ENCODE measurements at places on chromosomes 5 and 9. TPM values are rescaled to one million over a fixed set of nuclear protein-coding genes. Genes with fewer than 3 reads are reported as not detected.

The PCDHGB6 gene
- total RNA-seq = 0.22 TPM

The IL5 gene
- total RNA-seq = not detected

The SLC6A7 gene
- not detected for total RNA-seq

The CHSY3 gene
- not detected for total RNA-seq

The SNCAIP gene
- not detected for total RNA-seq

The ARHGEF39 gene
- total RNA-seq = not detected

DNA sequence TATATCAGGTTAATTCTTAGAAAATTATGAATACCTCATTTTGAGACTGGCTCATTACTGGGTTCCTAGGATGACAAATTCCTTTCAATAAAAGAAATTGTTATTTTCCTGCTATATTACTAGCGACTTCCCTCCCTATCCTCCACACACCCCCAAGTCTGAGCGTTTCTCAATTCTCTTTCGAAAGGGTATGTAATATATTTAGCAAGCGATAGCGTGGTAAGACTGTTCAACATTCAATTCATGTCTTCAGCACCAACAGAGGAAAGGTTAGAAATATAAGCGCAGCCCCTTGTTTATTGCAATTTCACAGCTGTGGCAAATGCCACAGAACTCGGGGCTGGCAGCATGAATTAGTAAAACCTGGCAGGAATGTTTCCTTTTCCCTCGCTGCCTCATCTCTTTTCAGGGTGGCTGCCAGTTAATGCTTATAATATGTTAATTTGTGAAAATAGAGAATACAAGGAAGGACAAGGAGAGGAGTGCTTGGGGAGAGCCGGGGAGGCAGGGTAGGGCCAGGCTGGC is 152.7 kb upstream of the TBCA start:
- no peaks in the 10 kb centered on the region for H3K36me3 ChIP-seq
- no peaks in the 10 kb centered on the region for H3K4me1 ChIP-seq
- no peak overlapping the region for H3K4me3 ChIP-seq
- peaks cover 4% of the 10 kb centered on the region for H3K27me3 ChIP-seq

DNA sequence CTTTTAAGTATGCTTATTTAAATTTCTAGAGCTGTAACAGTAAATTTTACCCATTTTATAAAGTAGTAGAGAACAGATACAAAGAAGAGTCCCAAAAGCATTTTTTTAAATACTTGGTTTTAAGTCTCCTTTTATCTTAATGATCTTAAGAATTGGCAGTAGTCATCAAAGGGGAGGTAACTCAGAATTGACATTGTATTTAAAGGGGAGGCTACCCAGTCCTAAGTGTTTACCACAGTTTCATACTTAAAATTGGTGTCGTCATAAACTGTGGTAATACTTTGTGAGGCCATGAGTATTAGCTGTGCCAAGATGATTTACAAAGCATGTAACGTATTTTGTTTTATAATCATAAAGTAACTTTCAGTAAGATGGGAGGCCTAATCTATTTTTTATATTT is 14.8 kb downstream of the SLC25A46 start:
- peaks cover 38% of the 10 kb centered on the region for H3K4me1 ChIP-seq
- H3K36me3 ChIP-seq = no peaks in the 10 kb centered on the region
- DNase-seq = no peak
- no peak overlapping the region for H3K4me3 ChIP-seq
- no peak overlapping the region for H3K27ac ChIP-seq

DNA sequence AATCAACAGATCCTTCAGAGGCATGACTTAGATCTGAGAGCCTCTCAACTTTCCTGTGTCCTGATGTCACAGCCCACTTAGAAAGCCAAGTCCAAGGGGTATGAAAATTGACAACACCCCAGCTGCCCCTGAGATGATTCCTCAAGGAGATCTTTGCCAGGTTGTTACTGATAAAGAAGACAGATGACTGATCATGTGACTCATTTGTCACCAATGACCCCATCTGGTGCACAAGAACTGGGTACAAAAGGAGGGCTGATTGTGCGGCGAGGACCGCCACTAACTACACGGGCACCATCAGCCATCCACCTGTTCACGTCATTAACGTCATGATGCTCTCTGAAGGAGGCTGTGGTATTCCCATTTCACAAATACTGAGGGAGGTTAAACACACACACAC is 583.2 kb upstream of the KLF4 start:
- H3K27ac ChIP-seq = no peak overlapping the region
- no peak overlapping the region for H3K4me3 ChIP-seq
- DNase-seq = no peak

DNA sequence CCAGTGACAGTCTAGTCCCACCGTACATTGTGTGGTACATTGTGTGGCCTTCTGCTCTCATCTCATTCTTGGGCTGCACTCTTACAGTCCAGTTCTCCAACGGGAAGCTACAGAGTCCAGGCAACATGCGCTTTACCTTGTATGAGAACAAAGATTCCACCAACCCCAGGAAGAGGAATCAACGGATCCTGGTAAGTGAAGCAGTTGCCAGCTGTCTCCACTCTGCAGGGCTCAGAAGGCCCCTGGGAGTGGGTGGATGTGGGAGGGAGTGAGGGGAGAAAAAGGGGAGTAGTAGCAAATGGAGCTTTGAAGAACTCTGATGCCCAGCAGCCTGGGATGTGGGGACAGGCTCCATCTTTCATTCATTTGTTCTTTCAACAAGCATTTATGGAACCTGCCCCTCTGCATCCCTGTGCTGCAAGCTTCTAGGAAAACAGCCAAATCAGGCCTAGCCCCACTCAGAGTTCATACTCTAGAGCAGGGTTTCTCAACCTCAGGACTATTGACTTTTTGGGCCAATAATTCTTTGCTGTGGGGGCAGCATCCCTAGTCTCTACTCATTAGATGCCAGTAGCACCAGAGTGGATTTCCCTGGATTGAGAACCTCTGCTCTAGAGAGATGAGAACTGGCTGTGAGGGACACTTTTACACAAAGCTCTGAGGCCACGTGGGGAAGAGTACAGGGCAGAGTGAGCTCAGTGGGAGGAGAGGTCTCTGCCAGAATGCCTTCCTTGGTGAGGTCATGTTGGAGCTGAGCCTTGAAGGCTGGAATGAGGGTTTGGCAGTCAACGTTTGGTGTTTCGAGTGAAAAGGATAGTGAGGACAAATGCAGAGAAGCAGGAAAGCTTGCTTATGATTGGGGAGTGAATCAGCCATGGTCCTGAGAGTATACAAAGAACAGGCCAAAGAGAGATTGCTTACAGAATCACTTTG is 1.1 kb downstream of the POLR1E start:
- H3K36me3 ChIP-seq = peaks cover 28% of the 10 kb centered on the region
- H3K4me1 ChIP-seq = peaks cover 32% of the 10 kb centered on the region
- no peaks in the 10 kb centered on the region for H3K27me3 ChIP-seq
- H3K4me3 ChIP-seq = peak overlapping the region; percentile 65

DNA sequence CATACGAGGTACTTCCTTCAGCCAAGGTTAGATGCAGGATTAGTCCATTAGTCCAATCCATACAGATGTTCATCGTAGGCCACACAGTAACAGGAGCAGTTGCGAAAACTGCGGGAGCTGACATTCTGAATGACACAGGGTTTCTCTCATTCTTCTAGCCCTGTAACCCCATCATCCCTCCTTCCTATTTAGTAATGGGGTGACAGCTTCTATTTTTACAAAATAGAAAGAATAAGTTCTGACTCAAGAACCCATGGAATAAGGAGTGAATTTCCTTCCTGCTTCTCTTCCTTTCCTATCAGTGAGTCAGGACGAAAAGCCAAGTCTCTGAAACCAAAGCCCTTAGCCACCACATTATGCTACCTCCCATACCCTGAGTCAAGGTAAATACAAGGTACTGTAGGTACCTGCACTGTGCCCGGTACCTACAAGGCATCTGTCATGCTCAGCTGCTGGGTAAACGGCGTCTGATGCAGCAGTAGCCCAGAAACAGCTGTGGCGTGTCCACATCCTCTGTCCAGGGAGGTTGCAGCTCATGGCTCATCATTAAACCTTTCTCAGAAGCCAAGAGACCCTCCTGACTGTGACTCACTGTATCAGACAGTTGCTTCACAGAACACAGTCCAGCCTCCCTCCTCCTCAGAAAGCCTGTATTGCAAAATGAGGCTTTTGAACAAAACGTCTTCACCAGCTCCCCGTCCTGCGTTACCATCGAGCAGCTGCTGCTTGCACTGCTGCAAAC is 84.2 kb downstream of the ESM1 start:
- no peaks in the 10 kb centered on the region for H3K27me3 ChIP-seq
- DNase-seq = no peak
- H3K36me3 ChIP-seq = no peaks in the 10 kb centered on the region
- no peak overlapping the region for H3K4me3 ChIP-seq
- H3K27ac ChIP-seq = no peak overlapping the region

DNA sequence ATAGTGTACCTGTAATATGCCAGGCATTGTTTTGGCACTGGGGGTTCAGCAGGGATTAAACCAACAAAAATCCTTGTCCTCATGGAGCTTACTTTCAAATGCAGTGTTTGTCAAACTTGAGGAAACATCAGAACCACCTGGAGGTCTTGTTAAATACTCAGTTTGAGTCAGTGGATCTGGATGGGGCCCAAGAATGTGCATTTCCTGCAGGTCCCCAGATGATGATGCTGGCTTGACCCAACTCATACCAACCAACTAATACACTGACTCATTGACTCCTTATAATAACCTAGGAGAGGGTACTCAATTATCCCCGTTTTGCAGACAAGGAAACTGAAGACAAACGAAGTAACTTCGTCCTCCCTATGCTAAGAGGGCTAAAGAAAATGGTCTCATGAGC is 11.3 kb downstream of the WWC1 start:
- H3K27me3 ChIP-seq = no peaks in the 10 kb centered on the region
- H3K4me3 ChIP-seq = no peak overlapping the region
- DNase-seq = no peak
- H3K36me3 ChIP-seq = no peaks in the 10 kb centered on the region
- no peak overlapping the region for H3K27ac ChIP-seq

Measured in CD4-positive, alpha-beta memory T cell (primary cell).